Lung (tissue), 17 donors: ENCODE measurements at places on chromosomes 13 and 19. TPM values are rescaled to one million over a fixed set of nuclear protein-coding genes. Genes with fewer than 3 reads are reported as not detected.

KASH5 gene
- not detected for total RNA-seq

EPSTI1 gene
- total RNA-seq: 17.4 TPM

ZNF667 gene
- total RNA-seq: 12.9 TPM

DNA sequence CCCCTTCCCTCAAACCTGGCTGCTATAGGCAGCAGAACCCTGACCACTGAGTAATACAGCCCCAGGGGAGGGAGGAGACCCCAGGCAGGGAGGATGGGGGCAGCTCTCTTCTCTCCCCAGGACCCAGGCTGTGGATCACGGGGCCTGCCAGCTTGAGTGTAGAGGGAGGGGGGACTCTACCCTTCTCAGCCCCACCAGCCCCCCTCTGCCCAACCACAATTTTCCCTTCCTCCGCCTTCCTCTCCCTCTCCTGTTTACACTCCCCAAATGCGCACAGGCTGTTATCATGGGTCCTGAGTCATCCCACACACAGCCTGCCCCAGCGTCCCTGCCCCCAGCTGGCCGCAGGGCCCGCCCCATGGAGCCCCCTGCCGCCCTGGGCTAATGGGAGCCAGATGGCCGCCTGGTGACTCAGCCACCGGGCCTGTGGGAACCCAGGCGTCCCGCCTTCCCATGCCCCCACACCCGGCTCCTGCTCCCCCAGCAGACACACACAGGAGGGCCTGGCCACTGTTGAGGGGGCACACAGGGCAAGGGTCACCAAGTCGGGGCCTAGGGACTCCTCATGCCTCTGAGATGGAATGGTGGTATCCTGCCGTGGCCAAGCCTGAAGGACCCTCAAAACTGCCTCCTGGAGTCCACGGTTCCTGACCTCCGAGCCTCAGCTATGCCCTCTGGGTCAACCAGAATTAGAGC is 13.6 kb downstream of the CCDC97 start:
- H3K27ac ChIP-seq: peak overlapping the region; percentile 41
- H3K4me1 ChIP-seq: peaks cover 44% of the 10 kb centered on the region
- DNase-seq: no peak
- H3K4me3 ChIP-seq: no peak overlapping the region
- no peaks in the 10 kb centered on the region for H3K27me3 ChIP-seq
- peaks cover 16% of the 10 kb centered on the region for H3K36me3 ChIP-seq

- no peaks in the 10 kb centered on the region for H3K36me3 ChIP-seq
- H3K4me3 ChIP-seq: no peak overlapping the region
- H3K27me3 ChIP-seq: no peaks in the 10 kb centered on the region
- no peak overlapping the region for H3K27ac ChIP-seq
Measured at GRCh38 chr13:59409634-59410200, 754.0 kb downstream of the DIAPH3 start.

GRCh38 chr19:34480971-34481841 is at the start of gene WTIP:
Gene WTIP (plus strand): TSS chr19:34481758. CDS start chr19:34481975, 217 bp downstream.
- DNase-seq: peak; percentile 93
- H3K27me3 ChIP-seq: no peaks in the 10 kb centered on the region
- peaks cover 14% of the 10 kb centered on the region for H3K4me1 ChIP-seq
- peak within 1 kb of the TSS; percentile 70 for H3K27ac ChIP-seq
- peak within 1 kb of the TSS; percentile 79 for H3K4me3 ChIP-seq
- H3K36me3 ChIP-seq: no peaks in the 10 kb centered on the region

GRCh38 chr19:47423203-47423882 is 4.0 kb upstream of the MEIS3 start:
- H3K27ac ChIP-seq: no peak overlapping the region
- H3K4me1 ChIP-seq: no peaks in the 10 kb centered on the region
- H3K4me3 ChIP-seq: no peak overlapping the region
- H3K27me3 ChIP-seq: no peaks in the 10 kb centered on the region

DNA sequence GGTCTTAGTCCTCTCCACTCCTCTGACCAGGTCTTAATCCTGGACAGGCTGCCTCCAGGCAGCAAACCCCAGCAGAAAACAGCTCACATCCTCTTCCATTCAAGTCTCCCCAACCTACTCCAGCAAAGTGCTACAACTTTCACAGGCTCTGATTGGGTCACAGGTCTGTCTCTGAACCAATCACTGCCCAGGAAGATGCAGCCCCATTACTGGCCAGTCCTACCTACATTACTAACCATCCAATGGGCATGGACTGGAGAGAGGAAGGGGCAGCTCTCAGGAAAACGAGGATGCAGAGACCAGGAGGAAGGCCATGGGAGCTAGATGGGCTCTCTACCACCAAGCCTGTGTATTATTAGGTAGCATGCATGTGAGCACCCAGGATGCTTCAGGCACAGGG is 12.2 kb downstream of the MED26 start:
- H3K36me3 ChIP-seq: no peaks in the 10 kb centered on the region
- H3K4me1 ChIP-seq: peaks cover 36% of the 10 kb centered on the region
- H3K4me3 ChIP-seq: no peak overlapping the region
- no peak overlapping the region for H3K27ac ChIP-seq
- no peak for DNase-seq

DNA sequence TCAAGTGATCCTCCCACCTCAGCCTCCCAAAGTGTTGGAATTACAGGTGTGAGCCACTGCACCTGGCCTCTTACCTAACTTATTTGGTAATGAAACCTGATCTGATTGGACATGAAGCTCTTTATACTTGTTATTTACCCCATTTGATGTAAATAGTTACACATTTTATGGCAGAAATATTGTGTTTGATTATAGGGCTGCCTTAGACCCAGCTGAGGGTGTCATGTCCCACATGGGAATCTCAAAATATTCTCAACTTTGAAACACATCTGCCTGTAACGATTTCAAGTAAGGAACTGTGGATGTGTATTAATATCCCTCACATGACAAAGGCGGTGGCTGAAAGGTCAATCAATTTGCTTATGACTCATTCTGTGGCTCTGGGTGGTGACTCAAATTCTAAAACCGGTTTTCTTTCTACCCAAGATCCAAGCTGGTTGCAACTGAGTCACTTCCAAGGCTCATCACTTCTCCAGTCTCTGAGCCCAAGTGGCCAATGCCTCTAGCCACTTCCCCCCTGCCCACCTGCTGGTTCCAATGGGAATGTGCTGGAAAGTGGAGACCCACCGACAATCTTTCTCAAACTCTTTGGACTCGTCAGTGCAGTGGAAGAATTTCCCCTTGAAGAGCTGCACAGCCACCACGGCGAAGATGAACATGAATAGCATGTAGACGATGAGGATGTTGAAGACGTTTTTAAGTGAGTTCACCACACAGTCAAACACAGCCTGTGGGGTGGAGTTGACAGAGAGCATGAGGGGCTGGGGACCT is 110.9 kb downstream of the IER2 start:
- DNase-seq: no peak
- H3K4me3 ChIP-seq: no peak overlapping the region
- no peak overlapping the region for H3K27ac ChIP-seq
- no peaks in the 10 kb centered on the region for H3K4me1 ChIP-seq
- no peaks in the 10 kb centered on the region for H3K36me3 ChIP-seq

GRCh38 chr13:29883941-29884518 is 33.6 kb upstream of the UBL3 start:
- no peaks in the 10 kb centered on the region for H3K27me3 ChIP-seq
- H3K27ac ChIP-seq: no peak overlapping the region
- no peak overlapping the region for H3K4me3 ChIP-seq
- no peaks in the 10 kb centered on the region for H3K36me3 ChIP-seq

- H3K27ac ChIP-seq: peak overlapping the region; percentile 83
- no peaks in the 10 kb centered on the region for H3K27me3 ChIP-seq
- peaks cover 13% of the 10 kb centered on the region for H3K36me3 ChIP-seq
- peak; percentile 72 for DNase-seq
Measured at GRCh38 chr19:1259206-1259875, 9.8 kb upstream of the CIRBP start.

GRCh38 chr19:45140533-45140932 is 20.2 kb downstream of the NKPD1 start:
- no peaks in the 10 kb centered on the region for H3K36me3 ChIP-seq
- no peaks in the 10 kb centered on the region for H3K27me3 ChIP-seq
- H3K4me3 ChIP-seq: no peak overlapping the region
- H3K27ac ChIP-seq: no peak overlapping the region
- peaks cover 11% of the 10 kb centered on the region for H3K4me1 ChIP-seq
- no peak for DNase-seq

- H3K27me3 ChIP-seq: no peaks in the 10 kb centered on the region
- no peak overlapping the region for H3K4me3 ChIP-seq
- H3K27ac ChIP-seq: no peak overlapping the region
Measured at GRCh38 chr19:35429698-35430408, 18.2 kb upstream of the FFAR2 start.

GRCh38 chr13:83753912-83754624 is 128.2 kb downstream of the SLITRK1 start:
- H3K27me3 ChIP-seq: no peaks in the 10 kb centered on the region
- no peak overlapping the region for H3K4me3 ChIP-seq
- H3K36me3 ChIP-seq: no peaks in the 10 kb centered on the region
- no peaks in the 10 kb centered on the region for H3K4me1 ChIP-seq
- H3K27ac ChIP-seq: no peak overlapping the region

DNA sequence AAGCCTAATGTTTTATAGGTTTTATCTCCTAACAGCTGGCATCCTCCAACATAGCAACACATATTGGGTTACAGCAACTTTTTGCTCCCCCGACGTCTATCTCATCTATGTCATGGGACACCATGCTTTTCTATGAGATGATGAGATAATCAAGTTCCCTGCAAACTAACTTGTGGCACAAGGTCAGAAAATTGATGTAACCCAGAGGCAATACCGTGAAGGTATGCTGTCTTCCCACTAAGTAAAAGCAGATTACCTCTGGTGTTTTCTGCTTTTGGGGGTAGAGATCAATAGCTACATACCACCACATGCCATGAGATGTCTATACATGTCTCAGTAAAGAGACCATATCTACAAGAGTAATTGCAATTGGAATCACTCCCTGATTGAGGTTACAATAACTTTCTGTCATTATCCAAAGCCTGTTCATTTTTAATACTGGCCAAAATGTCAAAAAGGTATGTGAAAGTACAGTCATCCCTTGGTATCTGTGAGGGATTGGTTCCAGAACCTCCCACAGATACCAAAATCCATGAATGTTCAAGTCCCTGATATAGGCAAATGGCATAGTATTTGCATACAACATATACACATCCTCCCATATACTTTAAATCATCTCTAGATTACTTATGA is 131.3 kb downstream of the CYSLTR2 start:
- no peak for DNase-seq
- H3K4me3 ChIP-seq: no peak overlapping the region
- no peaks in the 10 kb centered on the region for H3K27me3 ChIP-seq
- no peak overlapping the region for H3K27ac ChIP-seq

GRCh38 chr19:29665826-29666577 is 741 bp downstream of the PLEKHF1 start:
- H3K4me3 ChIP-seq: peak overlapping the region; percentile 88
- DNase-seq: peak; percentile 38
- H3K27me3 ChIP-seq: no peaks in the 10 kb centered on the region
- no peaks in the 10 kb centered on the region for H3K36me3 ChIP-seq

- no peak for DNase-seq
- H3K4me1 ChIP-seq: no peaks in the 10 kb centered on the region
- H3K27ac ChIP-seq: no peak overlapping the region
- H3K36me3 ChIP-seq: no peaks in the 10 kb centered on the region
- H3K27me3 ChIP-seq: no peaks in the 10 kb centered on the region
- H3K4me3 ChIP-seq: no peak overlapping the region
Measured at GRCh38 chr13:42322806-42323205, 50.9 kb downstream of the AKAP11 start.

DNA sequence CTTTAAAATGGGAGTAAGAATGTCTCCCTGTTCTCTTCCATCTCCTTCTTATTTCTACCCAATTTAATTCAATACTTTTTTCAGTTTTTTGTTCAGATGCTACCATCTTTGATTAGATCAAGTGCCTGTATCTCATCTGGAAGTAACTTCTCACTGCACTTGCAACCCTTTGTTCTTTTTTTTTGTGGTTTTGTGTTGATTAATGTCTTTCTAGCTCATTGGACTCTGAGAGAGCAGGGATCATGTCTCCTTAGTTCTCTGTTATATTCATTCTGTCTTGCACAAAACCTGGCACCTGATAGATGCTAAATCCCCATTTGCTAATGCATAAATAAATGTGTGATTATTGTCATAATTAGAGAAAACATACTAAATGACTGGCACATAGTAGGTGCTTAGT is 834 bp upstream of the ITGBL1 start:
- no peaks in the 10 kb centered on the region for H3K27me3 ChIP-seq
- H3K27ac ChIP-seq: no peak overlapping the region
- DNase-seq: no peak
- no peak overlapping the region for H3K4me3 ChIP-seq
- H3K4me1 ChIP-seq: peaks cover 2% of the 10 kb centered on the region
